ENCODE measurements at places on chromosomes 5 and 9.
A peak's percentile ranks its signal among the peaks of the same experiment; 100 is the strongest.

- DNase-seq, result no peak
Measured at GRCh38 chr5:140806834-140807775, at the start of gene PCDHA4. Gene PCDHA4 (plus strand): TSS chr5:140807068.

DNA sequence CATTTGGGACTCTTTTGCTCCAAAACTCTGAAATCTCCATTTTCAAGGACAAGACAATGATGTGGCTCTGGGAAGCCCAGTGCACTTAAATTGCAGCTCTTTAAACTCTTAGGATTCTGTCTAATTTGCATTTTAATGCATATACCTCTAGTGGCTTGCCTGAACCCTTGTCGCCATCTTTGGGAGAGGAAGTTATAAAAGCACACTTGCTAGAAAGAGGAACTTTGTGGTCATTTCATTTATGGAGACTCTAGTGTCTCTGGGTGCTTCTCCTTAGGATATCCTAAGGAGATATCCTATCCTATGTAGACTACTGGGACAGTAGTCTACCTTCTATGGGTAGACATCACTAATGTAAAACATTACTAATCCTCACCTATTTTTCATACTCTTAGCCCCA lies 77.3 kb upstream of the SLC1A3 start:
- DNase-seq, result no peak

DNA sequence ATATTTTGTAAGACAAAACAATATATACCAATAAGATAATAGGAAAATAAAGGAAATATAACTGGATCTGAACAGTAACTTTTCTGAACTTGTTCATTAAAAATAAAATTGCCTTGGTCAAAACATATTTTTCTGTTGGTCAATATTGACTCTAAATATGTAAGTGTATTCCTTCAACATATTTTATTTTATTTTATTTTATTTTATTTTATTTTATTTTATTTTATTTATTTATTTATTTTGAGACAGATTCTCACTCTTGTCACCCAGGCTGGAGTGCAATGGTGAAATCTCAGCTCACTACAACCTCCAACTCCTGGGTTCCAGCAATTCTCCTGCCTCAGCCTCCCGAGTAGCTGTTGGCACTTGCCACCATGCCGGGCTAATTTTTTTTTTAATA lies 571.0 kb downstream of the NR2F1-AS1 start:
- DNase-seq, result no peak

- no peak for DNase-seq
Measured at GRCh38 chr9:93931905-93932304, 23.2 kb downstream of the BARX1 start.

- peak; percentile 53 for DNase-seq
Measured at GRCh38 chr5:96537386-96537785, 104.3 kb upstream of the PCSK1 start.

- no peak for DNase-seq
Measured at GRCh38 chr9:103949096-103949495, 145.0 kb upstream of the SMC2 start.

GRCh38 chr9:121360601-121361374 lies 9.3 kb downstream of the STOM start:
- DNase-seq, result peak; percentile 81

- DNase-seq, result no peak
Measured at GRCh38 chr5:78624011-78624541, 24.5 kb downstream of the LHFPL2 start.

GRCh38 chr5:94395468-94395867 lies 222.9 kb downstream of the KIAA0825 start:
- no peak for DNase-seq

GRCh38 chr5:36701085-36701698 lies 94.8 kb downstream of the SLC1A3 start:
- no peak for DNase-seq

GRCh38 chr5:171598641-171599152 lies 179.2 kb downstream of the FGF18 start:
- DNase-seq, result no peak

DNA sequence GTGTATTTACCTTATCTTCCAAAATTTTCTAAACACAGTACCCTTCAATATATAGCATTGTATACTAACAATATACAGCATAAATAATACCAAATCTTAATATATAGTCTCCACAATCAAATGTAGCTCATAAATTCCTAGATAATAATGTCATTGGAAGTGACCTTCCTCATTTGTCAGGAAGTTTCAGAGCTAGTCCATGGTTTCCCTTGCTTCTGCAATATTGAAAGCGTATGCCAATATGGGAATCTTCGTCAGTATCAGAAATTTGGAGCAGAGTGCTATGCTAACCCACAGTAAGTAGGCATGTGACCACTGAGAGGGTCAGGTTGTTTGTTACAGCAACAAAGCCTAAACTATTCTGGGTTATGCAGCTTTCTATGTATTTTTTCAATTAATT lies 774.9 kb upstream of the CDH10 start:
- DNase-seq, result no peak

DNA sequence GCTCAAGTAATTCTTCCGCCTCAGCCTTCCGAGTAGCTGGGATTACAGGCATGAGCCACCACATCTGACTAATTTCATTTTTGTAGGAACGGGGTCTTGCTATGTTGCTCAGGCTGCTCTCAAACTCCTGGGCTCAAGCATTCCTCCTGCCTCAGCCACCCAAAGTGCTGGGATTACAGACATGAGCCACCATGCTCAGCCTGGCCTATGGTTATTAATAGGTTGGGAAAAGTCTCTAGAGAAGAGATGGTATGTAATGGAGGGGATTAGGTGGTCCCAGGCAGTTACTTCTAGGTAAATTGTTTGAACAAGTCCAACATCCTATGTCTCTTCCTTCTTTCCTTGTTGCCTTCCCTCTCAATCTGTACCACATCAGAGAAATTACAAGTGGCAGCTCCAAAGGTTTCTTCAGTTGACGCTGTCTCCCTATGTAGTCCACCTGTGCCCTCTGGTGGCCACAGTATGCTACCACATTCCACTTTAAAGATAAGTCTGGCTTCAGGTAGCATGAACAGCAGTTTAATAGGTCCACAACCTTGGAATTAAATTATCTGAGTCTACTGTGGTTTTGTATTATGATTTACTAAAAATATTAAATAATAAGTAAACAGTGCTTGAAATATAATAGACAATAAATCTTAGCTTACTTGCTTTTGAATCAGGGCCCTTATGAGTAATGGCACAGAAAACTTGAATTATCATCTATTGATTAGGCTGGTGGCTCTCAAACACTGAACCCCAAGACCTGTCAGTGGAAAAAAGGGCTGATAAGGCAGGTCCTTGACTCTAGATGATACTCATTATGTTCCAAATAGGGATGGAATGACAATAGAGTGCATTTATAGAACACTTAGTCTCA lies 9.7 kb downstream of the TIGD6 start:
- DNase-seq, result peak; percentile 65

- peak; percentile 32 for DNase-seq
Measured at GRCh38 chr5:171421331-171422262, 2.1 kb downstream of the FGF18 start.

DNA sequence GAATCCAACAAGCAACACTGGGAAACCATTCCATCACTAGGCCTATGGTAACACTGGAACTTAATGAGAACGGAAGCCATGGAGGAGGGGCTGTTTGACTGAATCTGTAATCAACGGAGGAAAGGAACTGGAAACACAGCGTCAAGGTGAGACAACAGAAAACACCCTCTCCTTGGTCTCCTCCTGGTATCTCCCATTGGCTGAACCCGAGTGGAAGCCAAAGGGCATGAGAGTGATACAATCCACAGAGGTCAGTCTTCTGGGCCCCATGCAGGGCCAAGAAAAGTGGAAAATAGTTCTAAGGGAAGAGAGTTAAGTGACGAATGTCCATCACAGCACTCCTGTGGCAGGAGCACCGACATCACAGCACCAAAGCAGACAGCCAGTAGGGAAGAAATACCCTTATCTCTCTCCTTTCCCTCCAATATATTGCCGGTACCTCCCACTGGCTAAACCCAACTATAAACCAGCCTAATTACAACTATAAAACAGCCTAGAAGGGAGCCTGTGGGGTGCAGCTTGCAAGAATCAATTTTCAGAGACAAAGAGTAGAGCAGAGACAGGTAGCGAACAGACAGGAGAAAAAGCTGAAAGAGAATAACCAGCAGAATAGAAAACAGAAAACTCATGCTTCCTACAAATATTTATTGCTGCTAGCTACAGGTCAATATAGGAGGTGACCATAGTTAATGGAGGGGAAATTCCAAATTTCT lies 107.4 kb upstream of the IFNE start:
- no peak for DNase-seq
